ENCODE measurements at places on chromosomes 2 and 18.

DNA sequence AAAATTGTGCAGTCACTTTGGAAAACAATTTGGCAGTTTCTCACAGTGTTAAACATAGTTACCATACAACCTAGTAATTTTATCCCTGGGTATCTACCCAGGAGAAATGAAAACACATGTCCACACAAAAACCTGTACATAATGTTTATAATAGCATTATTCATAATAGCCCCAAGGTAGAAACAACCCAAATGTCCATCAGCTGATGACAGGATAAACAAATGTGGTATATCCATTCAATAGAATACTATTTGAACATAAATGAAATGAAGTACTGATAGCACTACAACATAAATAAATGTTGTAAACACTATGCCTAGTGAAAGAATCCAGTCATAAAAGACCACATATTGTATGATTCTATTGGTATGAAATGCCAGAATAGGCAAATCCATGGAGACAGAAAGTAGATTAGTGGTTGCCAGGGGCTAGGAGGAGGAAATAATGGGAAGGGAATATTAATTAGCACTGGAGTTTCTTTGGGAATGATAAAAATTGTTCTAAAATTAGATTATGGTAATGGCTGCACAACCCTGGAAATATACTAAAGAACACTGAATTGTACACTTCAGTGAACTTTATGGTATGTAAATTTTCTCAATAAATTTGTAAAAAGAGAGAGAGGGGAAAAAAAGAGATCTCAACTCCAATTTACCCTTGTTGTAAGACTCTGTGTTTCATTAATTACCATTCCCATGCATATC, 20.8 kb upstream of the VIT start:
- no peak for DNase-seq

GRCh38 chr2:96947949-96948833, 38.2 kb downstream of the FAM178B start:
- DNase-seq: no peak

DNA sequence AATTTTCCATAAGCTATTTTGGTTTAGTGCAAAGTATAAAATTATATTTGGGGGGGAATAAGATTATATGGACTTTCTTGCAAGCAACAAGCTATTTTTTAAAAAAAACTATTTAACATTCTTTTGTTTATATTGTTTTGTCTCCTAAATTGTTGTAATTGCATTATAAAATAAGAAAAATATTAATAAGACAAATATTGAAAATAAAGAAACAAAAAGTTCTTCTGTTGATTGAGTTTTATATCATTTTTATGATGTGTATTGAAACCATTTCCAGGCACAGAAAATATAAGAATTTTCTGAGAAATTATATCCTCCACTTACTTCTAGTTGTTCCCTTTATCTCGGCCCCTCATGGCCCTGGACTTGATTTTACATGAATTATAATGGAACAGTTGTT, 3.7 kb downstream of the CCL20 start:
- no peak for DNase-seq

DNA sequence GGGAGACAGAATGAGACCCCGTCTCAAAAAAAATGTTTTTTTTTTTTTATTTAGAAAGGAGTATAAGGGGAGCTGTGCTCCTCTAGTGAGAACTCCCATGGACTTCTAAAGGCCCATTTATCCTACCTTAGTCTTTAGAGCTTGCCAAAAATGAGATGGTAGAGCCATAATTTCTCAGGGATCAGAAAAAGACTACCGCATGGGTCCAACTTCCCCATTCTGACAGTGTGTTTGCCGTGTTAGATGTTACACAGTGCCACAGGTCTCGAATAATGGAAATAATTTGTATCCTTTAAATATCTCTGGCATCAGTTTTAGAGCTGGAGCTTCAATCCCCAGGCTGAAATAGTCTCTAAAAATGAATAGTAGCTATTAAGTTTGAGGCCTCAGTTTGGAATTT, 6.0 kb upstream of the SLC39A10 start:
- no peak for DNase-seq
